Cortex of kidney (tissue), 1 donor: ENCODE measurements at places on chromosomes 3 and 15.

DNA sequence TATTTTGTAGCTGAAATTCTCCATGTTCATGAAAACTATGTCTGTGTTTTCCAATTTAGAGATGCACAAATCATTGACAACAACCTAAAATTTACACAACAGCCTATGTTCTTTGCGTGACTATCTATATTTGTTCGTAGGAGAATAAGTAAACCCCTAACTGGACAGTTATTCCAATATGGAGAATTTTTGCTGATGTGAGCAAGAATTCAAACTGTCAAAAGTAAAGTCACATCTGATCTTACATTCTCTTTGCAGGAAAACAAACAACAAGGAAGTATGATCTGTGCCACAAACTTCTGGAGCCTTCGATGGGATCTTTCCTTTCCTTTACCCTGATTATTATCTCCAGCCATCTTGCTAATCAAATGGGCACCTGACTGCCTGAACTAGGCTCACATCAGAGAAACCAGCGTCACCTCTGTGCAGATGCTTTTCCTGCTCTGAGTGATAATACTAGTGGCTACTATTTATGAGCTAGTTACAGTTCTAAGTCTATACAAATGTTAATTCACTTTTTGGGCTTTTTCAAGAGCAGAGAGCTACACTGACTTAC lies 18.3 kb upstream of the KCNMB3 start:
- no peak for DNase-seq

DNA sequence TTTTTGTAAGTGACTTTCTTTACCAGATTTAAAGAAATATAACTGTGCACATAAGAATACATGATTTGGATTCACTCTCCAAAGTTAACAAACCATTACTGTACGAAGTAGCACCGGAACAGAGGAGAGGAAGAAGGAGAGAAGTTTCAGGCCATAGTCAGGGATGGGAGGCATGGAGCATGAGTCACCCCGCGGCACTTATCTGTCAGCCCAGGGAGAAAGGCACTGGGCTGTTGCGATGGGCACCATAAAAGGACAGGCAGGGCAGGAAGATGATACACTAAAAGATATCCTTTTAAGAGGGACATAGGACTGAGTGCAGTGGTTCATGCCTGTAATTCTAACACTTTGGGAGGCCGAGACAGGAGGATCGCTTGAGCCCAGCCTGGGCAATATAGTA lies 37.0 kb downstream of the TTC23 start:
- DNase-seq: no peak

DNA sequence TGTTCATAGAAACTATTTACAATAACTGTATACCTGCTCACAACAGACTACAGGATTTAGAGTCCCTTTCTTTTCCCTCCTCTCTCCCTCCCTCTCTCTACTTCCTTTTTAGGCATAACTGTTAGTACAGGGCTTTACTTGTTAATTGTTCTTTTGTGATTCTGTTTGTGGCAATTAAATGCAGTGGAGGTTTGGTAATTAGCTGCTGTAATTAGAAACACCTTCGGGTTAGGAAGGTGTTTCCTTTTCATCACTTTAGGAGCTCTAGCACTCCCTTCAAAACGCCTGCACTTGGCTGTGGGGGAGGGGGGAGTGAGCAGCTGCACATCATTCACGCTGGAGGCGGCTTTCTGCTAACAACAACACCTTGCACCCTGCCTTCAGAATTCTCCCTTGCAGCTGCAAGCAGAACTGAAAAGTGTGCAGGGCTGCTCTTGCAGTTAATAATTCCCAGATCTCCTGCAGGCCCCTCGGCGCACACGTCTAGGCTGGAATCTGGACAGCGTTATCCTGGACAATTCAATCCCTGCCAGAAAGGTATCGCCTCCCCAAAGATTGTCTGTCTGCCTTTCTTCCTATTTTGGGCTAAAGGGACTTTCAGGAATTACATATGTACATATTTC lies 242.6 kb upstream of the RGMA start:
- DNase-seq: no peak

DNA sequence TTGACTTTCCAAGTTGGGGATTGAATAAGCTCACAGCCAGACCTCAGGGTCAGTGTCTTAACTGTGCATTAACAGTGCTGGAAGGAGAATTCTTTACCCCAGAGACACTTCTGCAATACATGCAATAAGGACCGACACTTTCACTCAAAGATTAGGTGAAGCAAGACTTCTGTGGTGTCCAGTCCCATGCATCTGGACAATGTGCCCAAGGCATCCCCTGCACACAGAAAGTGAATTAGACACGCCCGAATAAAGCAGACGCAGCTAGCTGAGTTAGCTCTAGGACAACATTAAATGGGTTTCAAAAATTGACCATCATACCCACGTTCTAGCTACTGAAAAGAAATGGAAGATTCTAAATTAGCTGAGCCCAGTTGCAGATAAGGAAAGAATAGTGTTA lies 223.9 kb upstream of the NR2F2 start:
- no peak for DNase-seq

GRCh38 chr3:99674086-99674789 lies 35.8 kb downstream of the COL8A1 start:
- DNase-seq: no peak

GRCh38 chr3:144041960-144042556 lies 70.4 kb downstream of the DIPK2A start:
- DNase-seq: no peak

DNA sequence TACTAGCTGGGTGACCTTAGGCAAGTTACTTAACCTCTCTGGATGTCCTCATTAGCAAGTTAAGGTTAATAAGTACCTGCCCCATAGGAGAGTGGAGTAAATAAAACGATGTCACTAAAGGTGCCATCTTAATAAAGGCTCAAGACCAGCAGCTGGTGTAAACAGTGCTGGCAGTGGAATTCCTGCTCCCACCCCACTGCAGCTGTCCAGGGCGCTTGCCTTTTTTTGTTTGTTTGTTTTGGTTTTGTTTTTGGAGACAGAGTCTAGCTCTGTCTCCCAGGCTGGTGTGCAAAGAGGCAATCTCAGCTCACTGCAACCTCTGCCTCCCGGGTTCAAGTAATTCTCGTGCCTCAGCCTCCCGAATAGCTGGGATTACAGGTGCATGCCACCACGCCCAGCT lies 28.9 kb downstream of the IDH3A start:
- no peak for DNase-seq

DNA sequence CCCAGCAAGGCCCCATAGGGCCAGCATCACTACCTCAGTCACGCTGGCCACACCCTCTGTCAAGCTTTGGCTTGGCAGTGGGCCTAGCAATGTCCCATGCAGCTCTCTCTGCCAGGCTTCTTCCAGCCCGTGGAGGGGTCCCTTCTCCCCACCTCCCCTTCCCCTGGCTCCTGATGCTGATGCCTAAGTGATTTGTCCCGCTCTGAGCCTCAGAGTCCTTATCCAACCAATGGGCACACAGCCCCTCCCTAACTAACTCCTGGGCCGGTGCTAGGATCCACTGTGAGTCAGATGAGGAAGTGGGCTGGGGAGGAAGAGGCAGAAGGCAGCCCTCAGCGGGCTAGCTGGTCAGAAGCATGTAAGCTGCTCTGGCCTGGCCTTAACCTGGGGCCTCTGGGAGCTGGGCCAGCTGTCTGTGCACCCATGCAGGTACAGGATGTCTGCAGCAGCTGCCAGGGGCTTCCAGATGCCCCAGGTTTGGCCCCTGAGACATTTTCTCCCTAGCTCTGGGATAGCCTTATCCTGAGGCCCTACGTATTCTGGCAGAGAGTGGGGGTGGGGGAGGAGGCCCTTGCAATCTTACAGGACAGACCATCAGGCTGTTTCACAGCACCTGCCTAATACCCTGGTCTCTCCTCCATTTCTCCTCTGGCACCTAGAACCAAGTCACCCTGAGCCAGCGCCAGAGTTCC lies 740 bp upstream of the ZBTB47 start:
- no peak for DNase-seq

DNA sequence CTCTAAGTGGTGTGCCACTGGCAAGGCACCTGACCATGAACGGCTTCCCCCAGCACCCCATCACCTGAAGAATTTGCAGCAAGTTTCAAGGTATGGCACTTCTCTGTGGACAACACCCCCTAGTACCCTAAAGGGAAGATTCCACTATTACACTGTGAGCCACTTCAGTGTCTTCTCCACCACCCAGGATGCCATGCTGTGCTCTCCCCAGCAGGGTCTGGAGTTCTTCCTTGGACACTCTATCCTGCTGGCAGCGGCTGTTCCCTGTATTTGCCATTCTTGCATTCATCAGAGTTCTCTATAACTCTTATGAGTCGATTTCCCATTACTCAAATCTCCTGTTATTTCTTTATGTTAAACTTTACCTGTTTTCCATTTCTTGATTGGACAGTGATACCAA lies 33.9 kb upstream of the RNU6-1 start:
- no peak for DNase-seq

DNA sequence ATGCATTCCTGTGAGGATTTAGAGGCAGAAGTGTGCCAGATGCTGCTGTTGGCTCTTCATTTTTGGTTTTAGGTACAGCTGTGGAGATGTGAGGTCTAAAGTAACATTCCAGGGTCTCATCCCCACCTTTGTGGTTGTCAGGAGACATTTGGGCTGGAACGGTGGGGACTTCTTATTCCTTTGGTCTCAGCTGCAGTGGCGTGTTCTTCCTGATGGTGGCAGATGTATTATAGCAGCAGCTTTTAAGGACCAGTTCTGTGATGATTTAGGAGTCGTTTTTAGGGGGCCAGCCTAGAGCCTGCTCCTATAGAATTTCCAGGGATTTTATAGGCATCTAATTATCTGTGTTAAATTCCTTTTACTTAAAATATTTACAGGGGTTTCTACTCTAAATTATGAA lies 221.0 kb upstream of the EOMES start:
- DNase-seq: no peak

- no peak for DNase-seq
Observed at GRCh38 chr15:64009798-64010261, 36.5 kb downstream of the DAPK2 start.

GRCh38 chr3:10320320-10320677 lies 613 bp downstream of the SEC13 start:
- no peak for DNase-seq

GRCh38 chr15:32723171-32723948 lies 5.6 kb downstream of the GREM1 start:
- no peak for DNase-seq

- no peak for DNase-seq
Observed at GRCh38 chr15:96345560-96346399, 15.3 kb downstream of the NR2F2 start.

DNA sequence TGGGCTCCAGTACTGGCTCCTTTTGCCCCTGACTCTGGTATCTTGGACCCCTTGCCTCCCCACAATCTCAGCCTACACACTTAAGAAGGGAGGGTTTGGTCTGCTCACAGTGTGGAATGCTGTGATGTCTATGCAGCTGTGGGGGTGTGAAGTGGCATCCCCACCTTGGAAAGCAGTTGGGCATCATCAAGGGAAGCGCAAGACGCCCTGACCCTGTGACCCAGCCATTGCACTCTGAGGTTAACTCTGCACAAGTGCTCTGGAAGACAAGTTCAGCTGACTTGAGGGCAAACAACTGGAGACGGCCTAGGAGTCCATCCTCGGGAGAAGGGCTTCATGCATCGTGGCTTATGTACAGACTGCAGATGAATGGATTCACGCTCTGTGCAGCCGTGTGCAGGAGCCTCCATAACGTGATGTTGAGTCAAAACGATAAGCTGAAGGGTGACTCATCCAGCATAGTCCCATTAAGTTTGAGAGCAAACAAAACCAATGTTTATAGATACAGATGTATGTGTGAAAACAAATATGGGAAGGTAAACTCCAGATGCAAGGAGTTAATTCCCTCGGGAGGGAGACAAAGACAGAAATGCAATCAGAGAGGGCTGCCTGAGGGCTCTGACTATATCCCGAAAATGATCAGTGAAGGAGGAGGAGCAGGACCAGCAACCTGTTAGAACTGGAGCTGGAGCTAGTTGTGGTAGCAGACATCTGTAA lies 86.8 kb downstream of the LSM3 start:
- no peak for DNase-seq

DNA sequence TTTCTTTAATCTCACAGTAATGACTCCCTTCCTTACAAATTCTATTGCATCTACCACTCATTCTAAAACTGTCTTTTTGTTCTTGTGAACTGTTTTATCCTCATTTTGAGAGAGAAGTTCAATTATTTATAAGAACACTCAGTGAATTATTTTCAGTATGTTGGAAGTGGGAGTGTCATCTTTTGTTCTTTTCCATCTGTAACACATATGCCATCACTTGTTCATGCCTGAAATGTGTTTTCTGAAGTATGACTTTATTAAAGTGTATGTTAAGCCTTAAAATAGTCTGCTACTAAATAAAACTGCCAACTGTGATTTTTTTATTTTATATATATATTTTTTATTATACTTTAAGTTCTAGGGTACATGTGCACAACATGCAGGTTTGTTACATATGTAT lies 623.0 kb upstream of the CBLB start:
- no peak for DNase-seq
